Thymus (tissue), 14 donors: ENCODE measurements at places on chromosomes 5 and 9.

GRCh38 chr9:20436476-20437195 is 185.7 kb downstream of the MLLT3 start:
- H3K4me1 ChIP-seq = no peaks in the 10 kb centered on the region
- no peak overlapping the region for H3K4me3 ChIP-seq

- DNase-seq = no peak
- H3K27ac ChIP-seq = no peak overlapping the region
- H3K27me3 ChIP-seq = no peaks in the 10 kb centered on the region
- H3K36me3 ChIP-seq = no peaks in the 10 kb centered on the region
Observed at GRCh38 chr9:76883341-76883855, 22.5 kb downstream of the PRUNE2 start.

GRCh38 chr5:127987354-127988145 is 96.0 kb upstream of the SLC12A2 start:
- H3K36me3 ChIP-seq = no peaks in the 10 kb centered on the region
- H3K27me3 ChIP-seq = no peaks in the 10 kb centered on the region
- H3K4me3 ChIP-seq = no peak overlapping the region
- no peak for DNase-seq
- no peak overlapping the region for H3K27ac ChIP-seq
- no peaks in the 10 kb centered on the region for H3K4me1 ChIP-seq

- DNase-seq = no peak
- H3K4me3 ChIP-seq = no peak overlapping the region
- H3K4me1 ChIP-seq = no peaks in the 10 kb centered on the region
- H3K27me3 ChIP-seq = no peaks in the 10 kb centered on the region
- no peaks in the 10 kb centered on the region for H3K36me3 ChIP-seq
Observed at GRCh38 chr5:78811121-78811817, 162.7 kb upstream of the LHFPL2 start.

DNA sequence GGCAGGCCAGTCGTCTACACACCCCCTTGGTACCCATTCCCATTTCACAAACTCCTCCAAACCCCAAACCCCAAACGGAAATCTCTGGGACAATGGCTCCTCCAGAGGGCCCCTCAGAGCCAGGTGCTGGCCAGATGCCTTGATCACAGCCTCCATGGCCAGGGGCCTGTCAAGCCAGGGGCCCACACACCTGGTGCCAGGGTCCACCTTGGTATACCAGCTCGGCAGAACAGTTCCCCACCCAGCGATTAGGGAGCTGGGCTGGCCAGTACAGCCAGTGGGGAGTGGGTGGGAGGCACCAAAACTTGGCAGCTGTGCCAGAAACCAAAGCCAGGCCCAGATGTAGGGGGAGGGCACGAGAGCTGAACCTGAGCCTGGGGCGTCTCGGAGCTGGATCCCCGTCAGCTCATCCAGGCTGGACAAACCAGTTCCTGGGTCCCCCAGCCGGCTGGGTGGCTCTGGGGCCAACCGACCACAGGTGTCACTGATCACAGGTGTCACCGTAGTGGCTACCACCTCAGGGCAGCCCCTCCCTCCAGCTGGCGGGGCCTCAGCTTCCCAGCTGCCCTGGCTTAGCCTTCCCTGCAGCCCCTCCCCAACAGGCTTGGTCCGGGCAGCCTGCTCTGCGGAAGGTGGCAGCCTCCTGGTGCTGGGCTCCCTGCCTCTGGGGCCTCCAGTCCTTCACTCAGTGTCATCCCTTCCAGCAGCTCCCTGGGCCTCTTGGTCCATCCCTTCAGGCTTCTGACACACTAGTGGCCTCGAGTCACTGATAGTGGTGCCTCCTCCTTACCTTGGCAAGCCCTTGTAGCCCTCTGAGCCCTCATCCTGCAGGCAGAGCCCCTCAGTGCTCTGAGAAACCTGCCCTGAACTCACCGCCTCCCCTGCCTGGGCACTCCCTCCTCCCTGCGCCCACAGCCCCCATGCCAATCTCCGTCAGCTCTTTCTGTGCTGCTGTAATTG is 6.6 kb upstream of the RMND5B start:
- H3K27me3 ChIP-seq = peaks cover 5% of the 10 kb centered on the region
- H3K4me1 ChIP-seq = peaks cover 34% of the 10 kb centered on the region
- no peaks in the 10 kb centered on the region for H3K36me3 ChIP-seq
- H3K27ac ChIP-seq = no peak overlapping the region
- no peak for DNase-seq

DNA sequence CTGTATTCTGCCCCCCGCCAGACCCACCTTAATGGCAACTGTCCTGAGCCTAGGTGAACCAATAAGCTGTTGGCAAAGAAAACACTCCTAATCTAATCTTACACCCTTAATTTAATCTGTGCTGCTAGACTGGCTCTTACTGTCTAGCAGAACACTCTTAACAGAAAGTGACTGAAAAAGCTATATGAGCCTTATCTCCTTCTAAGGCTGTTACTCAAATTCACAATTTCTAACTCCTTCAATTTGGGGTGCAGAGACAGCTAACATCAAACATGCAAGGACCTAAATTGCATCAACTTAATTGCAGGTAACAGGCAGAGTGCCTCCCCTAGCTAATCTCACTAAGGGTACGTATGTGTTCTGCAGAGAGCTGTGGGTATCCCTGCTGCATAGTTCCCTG is 49.5 kb upstream of the MAP1B start:
- H3K27me3 ChIP-seq = no peaks in the 10 kb centered on the region
- no peaks in the 10 kb centered on the region for H3K4me1 ChIP-seq
- no peak overlapping the region for H3K27ac ChIP-seq

DNA sequence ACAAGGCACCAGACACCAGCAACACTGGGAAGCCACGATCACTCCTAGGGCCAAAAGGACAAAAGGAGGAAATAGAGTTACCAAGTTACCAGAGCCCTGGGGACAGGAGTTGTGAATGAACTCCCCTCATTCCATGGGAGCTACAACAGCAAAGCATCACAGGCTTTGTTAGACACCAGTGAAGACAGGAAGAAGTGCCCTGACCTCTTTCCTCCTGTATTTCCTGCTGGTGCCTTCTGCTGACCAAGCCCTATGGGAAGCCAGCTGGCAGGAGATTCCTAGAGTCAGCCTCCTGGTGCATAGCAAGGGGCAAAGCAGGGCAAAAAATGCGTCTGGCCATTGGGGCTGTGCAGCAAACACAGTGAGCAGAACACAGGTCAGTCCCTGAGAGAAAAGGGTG is 374.7 kb downstream of the ZSWIM6 start:
- no peaks in the 10 kb centered on the region for H3K27me3 ChIP-seq
- no peak overlapping the region for H3K27ac ChIP-seq
- no peak overlapping the region for H3K4me3 ChIP-seq
- H3K36me3 ChIP-seq = no peaks in the 10 kb centered on the region
- DNase-seq = no peak
- no peaks in the 10 kb centered on the region for H3K4me1 ChIP-seq

- DNase-seq = peak; percentile 15
- H3K27me3 ChIP-seq = no peaks in the 10 kb centered on the region
- H3K36me3 ChIP-seq = no peaks in the 10 kb centered on the region
- H3K4me3 ChIP-seq = no peak overlapping the region
Observed at GRCh38 chr5:96614110-96614691, 48.0 kb upstream of the CAST start.

DNA sequence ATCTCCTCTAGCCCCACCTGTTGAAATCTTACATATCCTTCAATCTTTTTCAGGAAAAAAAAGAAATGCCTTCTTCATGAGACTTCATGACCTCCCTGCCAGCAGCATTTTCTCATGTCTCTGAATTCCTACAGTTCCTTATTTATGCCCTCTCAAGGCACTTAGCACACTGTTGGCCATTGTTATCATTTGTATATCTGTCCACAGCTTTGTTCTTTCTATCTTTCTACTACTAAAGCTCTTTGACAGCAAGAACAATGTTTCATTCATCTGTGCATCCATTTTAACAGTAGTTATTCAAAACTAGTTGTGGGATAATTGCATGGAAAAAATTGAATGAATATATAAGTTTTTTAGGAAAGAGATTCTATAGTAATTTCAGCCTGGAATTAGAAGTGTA is 20.9 kb upstream of the GZMA start:
- H3K36me3 ChIP-seq = no peaks in the 10 kb centered on the region
- DNase-seq = no peak
- H3K4me1 ChIP-seq = no peaks in the 10 kb centered on the region

DNA sequence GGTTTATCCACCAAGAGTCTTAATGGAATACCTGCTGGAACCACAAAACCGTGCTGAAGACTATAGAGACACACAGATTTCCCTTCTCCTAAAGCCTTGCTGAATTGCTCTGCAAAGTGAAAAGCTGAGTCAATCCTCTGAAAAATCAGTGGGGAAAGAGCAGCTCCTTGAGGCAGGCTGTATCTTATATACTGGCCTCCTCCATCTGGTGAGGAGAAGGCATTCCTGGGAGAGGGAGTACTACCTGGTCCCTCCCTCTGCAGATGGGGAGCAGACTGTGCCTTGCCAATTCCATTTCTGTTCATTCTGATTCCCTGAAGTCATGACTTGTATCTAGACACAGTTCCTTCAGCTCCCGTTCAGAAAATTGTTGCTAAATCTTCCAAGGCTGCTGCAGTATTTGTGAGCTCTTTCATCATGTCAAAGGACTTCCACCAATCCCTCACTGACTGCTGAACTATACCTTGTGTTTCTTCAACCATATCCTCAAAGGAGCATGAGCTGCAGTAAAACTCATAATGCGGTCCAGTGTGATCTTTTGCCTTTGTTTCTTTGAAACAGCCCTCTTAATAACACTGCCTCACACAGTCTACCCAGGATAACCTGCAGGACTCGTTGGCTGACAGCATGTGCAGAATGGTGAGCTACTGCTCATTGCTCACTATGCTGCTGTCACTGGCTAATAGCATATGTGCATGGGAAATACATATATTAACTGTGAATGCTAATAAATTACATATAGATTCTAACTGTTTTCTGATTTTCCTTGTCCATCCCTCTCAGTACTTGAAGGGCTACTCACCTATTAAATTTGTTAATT is 84.5 kb downstream of the FOXD1 start:
- H3K27me3 ChIP-seq = no peaks in the 10 kb centered on the region
- H3K4me3 ChIP-seq = no peak overlapping the region
- DNase-seq = no peak
- H3K4me1 ChIP-seq = no peaks in the 10 kb centered on the region
- H3K27ac ChIP-seq = no peak overlapping the region

- no peaks in the 10 kb centered on the region for H3K4me1 ChIP-seq
- no peak overlapping the region for H3K4me3 ChIP-seq
- no peaks in the 10 kb centered on the region for H3K27me3 ChIP-seq
- H3K27ac ChIP-seq = no peak overlapping the region
- no peak for DNase-seq
Observed at GRCh38 chr9:117290306-117290840, 124.5 kb downstream of the ASTN2 start.

GRCh38 chr9:15308511-15308910 is 1.5 kb upstream of the TTC39B start:
- no peak for DNase-seq
- no peaks in the 10 kb centered on the region for H3K27me3 ChIP-seq
- no peaks in the 10 kb centered on the region for H3K36me3 ChIP-seq
- no peak overlapping the region for H3K4me3 ChIP-seq
- no peak overlapping the region for H3K27ac ChIP-seq

- H3K4me1 ChIP-seq = peaks cover 10% of the 10 kb centered on the region
- H3K27ac ChIP-seq = peak overlapping the region; percentile 44
- peak; percentile 21 for DNase-seq
- peak overlapping the region; percentile 54 for H3K4me3 ChIP-seq
- no peaks in the 10 kb centered on the region for H3K36me3 ChIP-seq
- H3K27me3 ChIP-seq = no peaks in the 10 kb centered on the region
Observed at GRCh38 chr5:111511831-111512374, 432 bp downstream of the STARD4 start.

GRCh38 chr9:126049896-126050604 is 276.6 kb upstream of the MVB12B start:
- no peak overlapping the region for H3K4me3 ChIP-seq
- H3K4me1 ChIP-seq = no peaks in the 10 kb centered on the region
- H3K27me3 ChIP-seq = no peaks in the 10 kb centered on the region

GRCh38 chr9:27888661-27889295 is 315.5 kb upstream of the C9orf72 start:
- H3K4me3 ChIP-seq = no peak overlapping the region
- DNase-seq = peak; percentile 12
- H3K27ac ChIP-seq = no peak overlapping the region
- H3K4me1 ChIP-seq = no peaks in the 10 kb centered on the region
- no peaks in the 10 kb centered on the region for H3K36me3 ChIP-seq

DNA sequence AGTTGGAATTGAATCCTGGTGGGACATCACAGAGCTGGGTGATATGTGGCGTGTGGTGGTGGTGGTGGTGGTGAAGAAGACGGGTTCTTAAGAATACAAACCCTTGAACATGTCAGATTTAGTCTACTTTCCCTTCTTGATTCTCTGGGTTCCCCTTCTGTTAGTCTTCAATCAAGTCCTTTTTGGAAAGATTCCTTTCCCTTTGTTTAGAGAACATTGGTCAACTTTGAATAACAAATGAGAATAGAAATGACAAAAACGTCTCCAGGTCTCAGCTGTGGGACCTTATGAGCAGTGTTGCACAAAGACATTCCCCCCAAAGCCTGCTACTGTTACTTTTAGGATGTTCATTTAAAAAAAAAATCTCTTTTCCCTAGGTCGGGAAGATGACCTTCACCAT is 46.3 kb downstream of the MAP1B start:
- H3K36me3 ChIP-seq = no peaks in the 10 kb centered on the region
- H3K4me3 ChIP-seq = no peak overlapping the region
- no peaks in the 10 kb centered on the region for H3K27me3 ChIP-seq
- DNase-seq = no peak
- H3K27ac ChIP-seq = no peak overlapping the region
- H3K4me1 ChIP-seq = no peaks in the 10 kb centered on the region

GRCh38 chr5:14112998-14113652 is 30.0 kb upstream of the TRIO start:
- H3K27ac ChIP-seq = no peak overlapping the region
- H3K4me3 ChIP-seq = no peak overlapping the region
- no peaks in the 10 kb centered on the region for H3K36me3 ChIP-seq
- no peaks in the 10 kb centered on the region for H3K27me3 ChIP-seq
- no peak for DNase-seq

- H3K4me3 ChIP-seq = no peak overlapping the region
- no peak for DNase-seq
- no peaks in the 10 kb centered on the region for H3K4me1 ChIP-seq
Observed at GRCh38 chr5:35456506-35456905, 161.2 kb upstream of the SPEF2 start.

DNA sequence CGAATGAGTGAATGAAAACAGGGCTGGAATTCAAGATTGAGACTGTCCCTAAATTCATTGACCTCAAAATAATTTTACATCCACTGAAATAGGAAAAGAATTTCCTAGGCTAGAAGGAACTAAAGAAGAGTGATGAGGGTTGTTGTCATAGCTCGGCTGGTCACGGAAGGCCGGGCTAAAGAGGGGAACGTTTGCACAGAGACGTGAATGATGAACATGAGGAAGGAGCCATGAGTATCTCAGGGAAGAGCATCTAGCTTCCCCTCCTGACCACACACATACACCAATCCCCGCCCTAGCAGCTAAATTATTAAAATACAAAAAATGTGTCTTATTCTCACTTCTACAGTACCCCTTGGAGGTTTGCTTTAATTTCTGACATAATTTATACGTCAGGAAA is 124.4 kb upstream of the ABCA1 start:
- DNase-seq = no peak
- H3K4me1 ChIP-seq = peaks cover 2% of the 10 kb centered on the region
- no peaks in the 10 kb centered on the region for H3K27me3 ChIP-seq
- no peaks in the 10 kb centered on the region for H3K36me3 ChIP-seq
- H3K27ac ChIP-seq = no peak overlapping the region
- H3K4me3 ChIP-seq = no peak overlapping the region

GRCh38 chr5:94872526-94872925 is 254.1 kb downstream of the SLF1 start:
- DNase-seq = no peak
- H3K4me3 ChIP-seq = no peak overlapping the region
- H3K4me1 ChIP-seq = no peaks in the 10 kb centered on the region
- H3K36me3 ChIP-seq = peaks cover 4% of the 10 kb centered on the region
